CD4-positive, alpha-beta T cell (primary cell): ENCODE measurements at places on chromosomes 2 and 18.

DNA sequence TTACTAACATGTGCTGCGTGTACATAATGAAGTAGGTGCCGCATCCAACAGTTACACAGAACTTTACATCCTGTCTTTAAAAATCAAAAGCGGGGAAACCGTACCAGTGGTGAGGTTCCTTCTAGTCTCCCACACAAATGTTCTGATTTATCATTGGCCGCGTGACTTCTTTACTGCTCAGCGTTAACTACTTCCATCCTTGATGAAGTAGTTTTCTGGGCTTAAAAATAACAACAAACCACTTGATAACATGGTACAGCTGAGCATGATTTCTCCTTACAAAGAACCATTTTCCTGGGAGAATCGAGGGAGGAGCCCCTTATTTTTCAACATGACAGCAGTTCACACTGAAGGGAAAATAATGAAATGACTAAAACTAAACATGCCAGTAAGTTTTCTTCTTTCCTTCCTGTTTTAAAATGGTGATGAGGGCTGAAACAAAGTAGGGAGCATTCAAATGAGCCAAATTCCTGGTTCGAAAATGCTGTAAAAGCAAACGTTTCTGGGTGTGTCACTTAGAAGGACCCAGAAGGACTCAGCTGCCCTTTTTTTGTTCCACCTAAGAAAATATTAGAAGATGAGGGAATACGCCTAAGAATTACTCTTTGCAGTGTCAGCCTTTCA, 9.9 kb downstream of the EMILIN2 start:
- DNase-seq = peak; percentile 28

GRCh38 chr18:49178736-49179135, 228.0 kb upstream of the SMAD7 start:
- no peak for DNase-seq

- no peak for DNase-seq
Measured at GRCh38 chr18:13641551-13642439, 84.6 kb downstream of the FAM210A start.

DNA sequence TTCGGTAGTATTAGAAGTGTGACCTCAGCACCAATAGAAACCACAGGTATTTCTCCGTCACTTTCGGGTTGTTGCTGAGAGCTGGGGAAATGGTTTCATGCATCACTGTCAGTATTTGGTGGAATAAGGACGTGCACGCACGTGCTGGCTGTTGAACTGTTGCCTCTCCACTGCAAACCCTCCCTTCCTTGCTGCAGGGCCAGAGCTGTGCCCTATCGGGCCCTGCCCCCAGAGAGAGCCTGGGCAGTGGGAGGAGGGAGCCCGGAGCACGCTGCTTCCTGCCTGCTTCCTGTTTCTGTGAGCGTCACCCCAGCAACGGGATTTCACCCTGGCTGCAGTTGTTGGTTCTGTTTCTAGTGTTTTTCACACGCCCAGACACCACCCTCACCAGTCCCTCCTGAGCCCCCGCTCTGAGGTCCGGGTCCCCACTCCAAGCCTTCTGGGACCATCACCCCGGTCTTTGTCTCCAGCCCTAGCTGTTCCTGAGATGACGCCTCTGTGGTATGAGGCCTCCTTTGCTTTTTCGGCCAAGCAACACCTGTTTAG, 47.4 kb downstream of the LRRFIP1 start:
- peak; percentile 79 for DNase-seq

GRCh38 chr18:35075132-35075531, 33.9 kb downstream of the MAPRE2 start:
- no peak for DNase-seq

DNA sequence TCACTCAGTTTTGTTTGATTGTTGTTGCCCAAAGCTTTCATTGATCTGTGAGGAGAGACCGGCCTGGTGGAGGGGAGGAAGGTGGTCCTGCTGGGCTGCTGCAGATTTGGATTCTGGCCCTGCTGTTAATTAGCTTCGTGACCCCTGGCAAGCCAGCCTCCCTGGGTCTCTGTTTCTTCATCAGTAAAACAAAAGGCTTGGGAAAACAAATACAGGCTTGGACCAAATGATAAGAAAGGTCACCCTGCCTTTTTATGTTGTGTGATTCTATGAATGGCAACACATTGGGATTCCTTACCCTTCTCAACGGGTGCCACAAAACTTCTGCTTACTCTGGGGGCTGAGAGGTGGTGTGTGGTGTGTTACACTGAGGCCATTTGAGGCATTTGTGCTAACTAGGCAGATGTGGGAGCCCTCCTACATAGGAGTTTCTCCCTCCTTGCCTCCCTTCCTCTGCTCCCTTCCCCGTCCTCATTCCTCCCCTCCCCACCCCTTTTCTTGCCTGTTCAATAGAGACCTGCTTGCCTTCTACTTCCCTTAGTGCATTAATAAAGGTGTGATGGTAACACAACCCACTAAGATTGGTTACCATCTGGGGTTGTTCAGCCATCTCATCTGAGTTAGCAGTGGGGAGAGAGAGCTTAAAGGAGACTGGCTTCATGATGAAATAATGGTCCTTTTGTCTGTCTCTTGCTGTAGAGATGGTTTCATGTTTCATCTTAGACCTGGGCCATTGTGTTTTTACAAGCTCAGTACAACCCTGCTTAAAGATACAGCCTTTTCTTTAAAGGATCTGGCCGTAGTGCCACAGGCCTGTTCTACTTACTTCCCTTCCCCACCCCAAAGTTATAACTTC, 96.2 kb downstream of the TANC1 start:
- no peak for DNase-seq

GRCh38 chr2:600542-601386, 76.4 kb downstream of the TMEM18 start:
- DNase-seq = no peak

DNA sequence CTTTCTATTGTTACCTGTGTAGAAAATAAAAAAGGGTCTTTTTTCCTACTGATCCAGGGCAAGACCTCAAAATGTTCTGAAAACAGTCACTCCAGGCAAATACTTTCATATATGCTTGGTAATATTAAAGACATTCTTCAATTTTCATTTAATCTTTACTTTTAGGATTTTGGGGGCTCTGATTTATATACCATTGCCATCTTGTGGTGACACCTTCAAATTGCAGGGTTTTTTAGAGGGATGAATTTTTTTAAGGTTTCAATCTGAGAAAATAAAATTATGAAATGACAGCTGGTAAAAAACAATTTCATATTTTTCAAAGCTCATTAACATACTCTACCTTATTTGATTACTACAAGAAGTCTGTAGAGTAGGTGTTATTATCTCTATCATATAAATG, 26.8 kb downstream of the MAPK4 start:
- DNase-seq = no peak

- DNase-seq = no peak
Measured at GRCh38 chr2:134240061-134240460, 13.8 kb upstream of the MGAT5 start.

DNA sequence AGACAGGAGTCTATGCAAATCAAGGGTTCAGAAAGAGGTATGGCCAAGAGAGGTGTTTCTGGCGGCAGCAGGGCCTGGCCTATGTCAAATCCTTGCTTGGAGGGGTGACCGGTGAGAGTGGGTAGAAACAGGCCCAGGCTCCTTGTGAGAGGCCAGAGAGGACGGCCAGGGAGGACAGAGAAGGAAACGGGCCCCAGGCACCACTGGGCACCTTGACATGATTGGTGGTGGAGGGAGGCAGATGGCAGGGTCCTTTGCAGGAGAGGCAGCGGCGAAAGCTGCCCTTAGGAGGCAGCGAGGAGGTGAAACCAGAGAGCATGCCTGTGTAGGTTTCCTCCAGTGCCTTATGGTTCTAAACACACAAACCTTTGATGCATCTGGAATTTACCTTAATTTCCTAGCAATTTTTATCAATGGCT, 6.2 kb downstream of the RAMP1 start:
- no peak for DNase-seq

DNA sequence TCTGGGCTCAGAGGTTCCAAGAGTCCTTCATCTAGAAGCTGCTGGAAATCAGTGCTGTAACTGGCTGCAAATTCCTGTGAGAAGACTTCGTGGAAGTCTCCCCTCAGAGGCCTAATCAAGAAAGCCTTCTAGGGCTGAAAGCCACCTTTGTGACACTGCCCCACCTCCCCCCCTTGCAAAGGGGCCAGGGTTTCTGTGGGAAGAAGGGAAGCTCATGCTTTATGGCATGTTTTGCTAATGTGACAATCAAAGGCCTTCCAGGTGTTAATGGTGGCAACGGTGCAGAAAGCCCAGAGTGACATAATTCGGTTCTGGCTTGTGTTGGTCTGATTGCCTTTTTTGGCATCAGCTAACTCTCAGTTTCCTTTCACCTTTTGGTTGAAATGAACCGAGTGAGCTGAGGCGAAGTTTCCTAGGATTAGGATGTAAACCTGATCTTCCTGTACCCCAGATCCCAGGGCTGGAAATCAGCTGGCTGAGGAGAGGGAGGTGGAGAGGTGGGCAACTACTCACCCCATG, 126.9 kb upstream of the TRIB2 start:
- DNase-seq = no peak

GRCh38 chr2:180473456-180473855, 466.4 kb upstream of the CWC22 start:
- no peak for DNase-seq

DNA sequence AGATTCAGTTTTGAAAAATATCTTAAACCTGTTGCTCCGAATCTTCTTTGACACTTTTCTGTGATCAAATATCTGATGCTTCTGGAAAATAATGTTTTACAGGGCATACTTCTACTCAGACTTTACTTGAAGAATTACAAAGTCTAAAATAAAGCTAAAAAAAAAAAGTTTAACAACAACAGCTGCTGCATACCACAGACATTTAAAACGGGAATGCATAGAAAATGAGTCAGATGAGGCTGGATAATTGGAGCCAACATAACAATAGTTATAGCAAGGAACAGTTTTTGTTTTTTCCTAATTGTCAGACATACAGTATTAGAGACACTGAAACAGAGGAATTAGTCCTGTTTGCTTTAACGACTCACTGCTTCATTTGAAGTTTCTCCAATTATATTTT, 1090.2 kb downstream of the SUCLG1 start:
- DNase-seq = no peak

- no peak for DNase-seq
Measured at GRCh38 chr2:111160758-111161157, 40.0 kb downstream of the BCL2L11 start.

DNA sequence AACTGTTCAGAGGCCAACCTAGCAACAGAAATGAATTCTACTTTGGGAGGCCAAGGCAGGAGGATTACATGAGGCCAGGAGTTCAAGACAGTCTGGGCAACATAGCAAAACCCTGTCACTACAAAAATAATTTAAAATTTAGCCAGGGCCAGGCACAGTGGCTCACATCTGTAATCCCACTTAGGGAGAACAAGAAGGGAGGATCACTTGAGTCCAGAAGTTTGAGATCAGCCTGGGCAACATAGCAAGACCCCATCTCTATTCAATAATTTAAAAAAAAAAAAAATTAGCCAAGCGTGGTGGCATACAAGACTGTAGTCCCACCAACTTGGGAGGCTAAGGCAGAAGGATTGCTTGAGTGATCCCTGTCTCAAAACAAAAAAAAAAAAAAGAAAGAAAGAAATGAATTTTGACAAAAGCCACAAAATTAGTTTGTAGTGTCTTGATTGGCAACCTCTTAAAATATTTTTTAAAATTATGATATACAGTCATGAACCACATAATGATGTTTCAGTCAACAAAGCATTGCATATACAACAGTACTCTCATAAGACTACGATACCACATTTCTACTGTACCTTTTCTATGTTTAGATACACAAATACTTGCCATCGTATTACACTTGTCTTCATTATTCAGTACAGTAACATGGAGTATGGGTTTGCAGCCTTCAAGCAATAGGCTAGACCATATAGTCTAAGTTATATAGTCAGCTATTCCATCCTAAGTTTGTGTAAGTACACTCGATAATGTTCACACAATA, 130.7 kb downstream of the ZFP36L2 start:
- no peak for DNase-seq

GRCh38 chr2:31956312-31956711, 54.5 kb downstream of the MEMO1 start:
- DNase-seq = no peak

DNA sequence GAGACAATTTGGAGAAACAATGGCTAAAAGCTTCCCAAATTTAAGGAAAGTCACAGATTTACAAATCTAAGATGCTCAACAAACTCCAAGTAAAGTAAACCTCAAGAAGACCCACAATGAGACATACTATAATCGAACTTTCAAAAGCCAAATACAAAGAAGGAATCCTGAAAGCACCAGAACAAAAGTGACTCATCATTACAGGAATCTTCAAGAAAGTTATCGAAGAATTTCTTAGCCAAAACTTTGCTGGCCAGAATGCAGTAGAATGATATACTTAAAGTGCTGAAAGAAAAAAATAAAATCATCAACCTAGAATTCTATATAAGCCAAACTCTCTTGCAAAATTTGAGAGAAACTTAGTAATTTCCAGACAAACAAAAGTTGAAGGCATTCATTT, 106.5 kb upstream of the TMEM200C start:
- DNase-seq = no peak

DNA sequence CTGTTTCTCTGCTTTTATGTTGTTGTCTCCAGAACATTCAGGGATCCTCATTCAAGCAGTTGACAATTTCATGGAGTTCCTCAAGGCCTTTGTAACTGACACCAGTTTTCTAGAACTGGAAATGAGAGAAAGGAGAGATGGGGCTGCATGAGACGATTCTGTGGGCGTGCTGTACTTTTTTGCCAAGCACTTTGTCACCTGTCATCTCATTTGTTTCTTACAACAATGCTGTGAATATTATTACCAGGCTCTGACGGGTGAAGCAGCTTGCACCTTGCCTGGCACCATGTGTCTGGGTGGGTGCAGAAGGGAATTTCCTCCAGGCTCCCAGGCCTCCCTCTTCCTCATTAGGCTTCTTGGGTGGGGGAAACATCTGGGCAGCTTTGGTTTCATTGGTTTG, 22.2 kb upstream of the ATOH8 start:
- DNase-seq = peak; percentile 10

- no peak for DNase-seq
Measured at GRCh38 chr18:5158172-5158571, 38.9 kb downstream of the AKAIN1 start.

DNA sequence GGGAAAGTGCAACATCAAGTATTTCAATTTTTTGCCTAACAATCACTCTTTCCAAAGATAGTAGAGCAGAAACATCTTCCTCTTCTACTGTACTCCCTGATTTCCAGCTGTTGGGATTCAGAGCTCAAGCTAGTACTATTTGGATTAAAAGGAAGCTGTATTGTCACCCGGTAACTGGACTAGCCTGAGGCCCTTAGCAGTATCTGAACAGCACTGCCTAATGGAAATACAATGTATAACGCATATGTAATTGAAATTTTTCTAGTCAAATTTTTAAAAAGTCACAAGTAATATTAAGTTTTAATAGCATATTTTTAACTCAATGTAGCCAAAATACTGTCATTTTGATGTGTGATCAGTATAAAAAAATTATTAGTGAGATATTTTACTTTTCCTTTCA, 86.2 kb downstream of the COX7A2L start:
- DNase-seq = no peak

GRCh38 chr2:220168891-220169546, 541.6 kb downstream of the SLC4A3 start:
- no peak for DNase-seq

- no peak for DNase-seq
Measured at GRCh38 chr18:3966246-3966641, 488.9 kb downstream of the DLGAP1 start.

- DNase-seq = no peak
Measured at GRCh38 chr2:170434900-170435621, 257.1 kb downstream of the MYO3B start.
